ENCODE measurements at places on chromosomes 13 and 19.

GRCh38 chr19:35347171-35347929 is at the start of gene FFAR1:
Gene FFAR1 (plus strand): TSS chr19:35347902. CDS start chr19:35351552, 3,650 bp downstream.
- H3K4me3 ChIP-seq = peak within 1 kb of the TSS; percentile 32
- peaks cover 18% of the 10 kb centered on the region for H3K4me1 ChIP-seq
- peaks cover 46% of the 10 kb centered on the region for H3K27me3 ChIP-seq
- H3K36me3 ChIP-seq = peaks cover 8% of the 10 kb centered on the region
- peak within 1 kb of the TSS; percentile 87 for H3K27ac ChIP-seq

DNA sequence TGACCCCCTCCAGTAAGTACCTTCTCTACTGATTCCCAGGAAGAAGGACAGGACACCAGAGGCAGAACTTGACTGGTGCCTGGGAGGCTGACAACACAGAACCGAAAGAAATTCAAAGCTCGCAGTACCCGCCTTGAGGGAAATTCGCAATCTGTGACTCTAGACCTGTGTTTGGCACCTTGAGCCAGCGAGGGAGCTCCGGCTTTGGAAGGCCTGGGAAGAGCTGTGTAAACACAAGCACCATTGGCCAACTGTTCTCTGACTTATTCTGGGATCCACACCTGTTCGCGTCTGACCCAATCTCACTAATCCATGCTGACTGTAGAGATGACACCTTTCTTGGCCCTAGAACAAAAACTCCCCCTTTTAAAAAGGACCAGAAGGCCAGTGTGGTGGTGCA is 50.7 kb downstream of the CEBPG start:
- no peaks in the 10 kb centered on the region for H3K27me3 ChIP-seq
- H3K36me3 ChIP-seq = no peaks in the 10 kb centered on the region

- peaks cover 35% of the 10 kb centered on the region for H3K27me3 ChIP-seq
- H3K4me1 ChIP-seq = peaks cover 14% of the 10 kb centered on the region
- no peak overlapping the region for H3K27ac ChIP-seq
- H3K36me3 ChIP-seq = peaks cover 2% of the 10 kb centered on the region
Measured at GRCh38 chr19:11201791-11202190, 4.4 kb upstream of the KANK2 start.

- no peaks in the 10 kb centered on the region for H3K36me3 ChIP-seq
- H3K4me1 ChIP-seq = peaks cover 21% of the 10 kb centered on the region
- H3K4me3 ChIP-seq = peak overlapping the region; percentile 56
- no peak for DNase-seq
- no peaks in the 10 kb centered on the region for H3K27me3 ChIP-seq
Measured at GRCh38 chr19:39679791-39680168, 24.1 kb downstream of the LGALS16 start.

- peaks cover 91% of the 10 kb centered on the region for H3K27me3 ChIP-seq
- no peak overlapping the region for H3K4me3 ChIP-seq
- peaks cover 6% of the 10 kb centered on the region for H3K4me1 ChIP-seq
- DNase-seq = no peak
- H3K27ac ChIP-seq = no peak overlapping the region
Measured at GRCh38 chr13:76971215-76971614, 20.7 kb upstream of the CLN5 start.

DNA sequence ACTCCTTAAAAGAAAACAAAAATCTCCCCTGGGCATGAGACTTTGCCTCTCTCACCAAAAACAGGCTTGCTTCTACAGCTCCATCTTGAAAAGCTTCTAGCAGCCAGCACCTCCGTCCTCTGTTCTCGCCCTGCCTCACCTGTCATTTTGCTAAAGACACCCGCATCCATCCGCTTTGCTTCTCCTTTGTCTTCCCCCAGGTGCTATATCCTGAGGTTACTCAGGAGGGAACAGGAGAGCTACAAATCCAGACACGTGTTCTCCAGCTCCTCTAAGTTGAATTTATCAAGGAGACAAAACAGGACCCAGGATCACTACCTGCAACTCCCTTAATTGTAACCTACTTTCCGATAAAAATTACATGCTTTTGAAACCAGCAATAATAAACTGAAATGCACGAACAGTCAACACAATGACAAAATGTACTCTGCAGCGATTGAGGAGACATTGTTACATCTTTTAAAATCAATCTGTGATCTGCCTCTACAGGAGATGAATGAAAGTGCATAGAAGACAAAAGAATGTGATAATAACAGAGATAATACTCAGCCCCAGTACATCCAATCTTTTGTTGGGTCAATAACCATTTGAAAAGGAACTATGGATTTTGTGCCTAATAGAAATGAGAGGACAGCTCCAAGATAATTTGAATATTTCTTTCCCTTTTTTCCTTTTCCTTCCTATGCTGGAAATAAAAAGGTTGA is 221.2 kb downstream of the DCLK1 start:
- no peaks in the 10 kb centered on the region for H3K27me3 ChIP-seq
- no peak for DNase-seq
- no peaks in the 10 kb centered on the region for H3K36me3 ChIP-seq
- H3K27ac ChIP-seq = no peak overlapping the region

- no peak for DNase-seq
- no peaks in the 10 kb centered on the region for H3K4me1 ChIP-seq
- H3K36me3 ChIP-seq = no peaks in the 10 kb centered on the region
Measured at GRCh38 chr19:45657520-45658167, 10.4 kb upstream of the GIPR start.

GRCh38 chr19:30112171-30112570 is 170.1 kb downstream of the URI1 start:
- H3K27me3 ChIP-seq = peaks cover 31% of the 10 kb centered on the region
- H3K27ac ChIP-seq = no peak overlapping the region
- no peaks in the 10 kb centered on the region for H3K4me1 ChIP-seq
- H3K4me3 ChIP-seq = no peak overlapping the region
- no peak for DNase-seq

GRCh38 chr13:31073859-31074718 is 87.6 kb downstream of the HSPH1 start:
- no peaks in the 10 kb centered on the region for H3K4me1 ChIP-seq
- peaks cover 11% of the 10 kb centered on the region for H3K27me3 ChIP-seq
- H3K4me3 ChIP-seq = no peak overlapping the region
- no peak overlapping the region for H3K27ac ChIP-seq
- H3K36me3 ChIP-seq = no peaks in the 10 kb centered on the region

GRCh38 chr13:103540382-103540765 is 474.2 kb upstream of the SLC10A2 start:
- H3K27ac ChIP-seq = no peak overlapping the region
- H3K4me1 ChIP-seq = no peaks in the 10 kb centered on the region
- no peaks in the 10 kb centered on the region for H3K27me3 ChIP-seq
- no peak overlapping the region for H3K4me3 ChIP-seq

- H3K27me3 ChIP-seq = no peaks in the 10 kb centered on the region
- peaks cover 70% of the 10 kb centered on the region for H3K4me1 ChIP-seq
- H3K27ac ChIP-seq = peak overlapping the region; percentile 75
- DNase-seq = no peak
- peak overlapping the region; percentile 29 for H3K4me3 ChIP-seq
- H3K36me3 ChIP-seq = peaks cover 34% of the 10 kb centered on the region
Measured at GRCh38 chr13:73767191-73767741, 366.9 kb downstream of the KLF12 start.

- peak overlapping the region; percentile 94 for H3K27ac ChIP-seq
- no peaks in the 10 kb centered on the region for H3K27me3 ChIP-seq
- DNase-seq = no peak
- peaks cover 83% of the 10 kb centered on the region for H3K36me3 ChIP-seq
- H3K4me1 ChIP-seq = peaks cover 57% of the 10 kb centered on the region
Measured at GRCh38 chr19:49488046-49488862, 846 bp downstream of the RPL13A start.

DNA sequence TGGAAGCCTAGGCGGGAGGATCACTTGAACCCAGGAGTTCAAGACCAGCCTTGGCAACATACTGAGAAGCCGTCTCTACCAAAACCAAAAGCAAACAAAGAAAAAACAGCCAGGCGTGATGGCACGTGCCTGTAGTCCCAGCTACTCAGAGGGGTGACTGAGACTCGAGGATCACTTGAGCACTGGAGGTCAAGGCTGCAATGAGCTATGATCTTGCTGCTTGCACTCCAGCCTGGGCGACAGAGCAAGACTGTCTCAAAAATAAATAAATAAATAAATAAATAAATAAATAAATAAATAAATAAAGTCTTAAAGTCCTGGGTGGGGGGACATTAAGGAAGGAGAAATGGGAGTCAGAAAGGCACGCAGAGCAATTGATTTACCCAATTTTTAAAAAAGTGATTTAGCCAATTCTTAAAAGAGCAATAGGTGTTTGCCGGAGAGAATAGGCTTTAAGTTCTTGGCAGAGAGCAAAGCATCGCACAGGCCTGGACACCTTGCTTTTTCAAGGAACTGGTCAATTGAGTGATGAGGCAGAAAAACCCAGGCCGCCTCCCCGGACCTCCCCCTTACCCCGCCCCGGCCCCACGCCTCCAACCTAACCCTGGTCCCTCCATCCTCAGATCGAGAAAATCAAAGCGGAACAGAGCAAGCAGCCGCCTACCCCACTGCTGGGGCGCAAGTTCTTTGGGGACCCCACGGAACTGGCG is 9.5 kb upstream of the SHKBP1 start:
- no peak overlapping the region for H3K4me3 ChIP-seq
- peaks cover 36% of the 10 kb centered on the region for H3K27me3 ChIP-seq
- no peak for DNase-seq
- H3K36me3 ChIP-seq = peaks cover 2% of the 10 kb centered on the region

GRCh38 chr19:4365791-4366665 is 22.7 kb downstream of the MPND start:
- DNase-seq = no peak
- H3K36me3 ChIP-seq = peaks cover 14% of the 10 kb centered on the region
- no peaks in the 10 kb centered on the region for H3K27me3 ChIP-seq
- peak overlapping the region; percentile 38 for H3K27ac ChIP-seq
- H3K4me3 ChIP-seq = no peak overlapping the region
- H3K4me1 ChIP-seq = peaks cover 24% of the 10 kb centered on the region

GRCh38 chr13:108419768-108420167 is 150.2 kb downstream of the TNFSF13B start:
- no peak overlapping the region for H3K27ac ChIP-seq
- no peaks in the 10 kb centered on the region for H3K36me3 ChIP-seq
- no peaks in the 10 kb centered on the region for H3K4me1 ChIP-seq
- H3K27me3 ChIP-seq = no peaks in the 10 kb centered on the region
- no peak for DNase-seq

DNA sequence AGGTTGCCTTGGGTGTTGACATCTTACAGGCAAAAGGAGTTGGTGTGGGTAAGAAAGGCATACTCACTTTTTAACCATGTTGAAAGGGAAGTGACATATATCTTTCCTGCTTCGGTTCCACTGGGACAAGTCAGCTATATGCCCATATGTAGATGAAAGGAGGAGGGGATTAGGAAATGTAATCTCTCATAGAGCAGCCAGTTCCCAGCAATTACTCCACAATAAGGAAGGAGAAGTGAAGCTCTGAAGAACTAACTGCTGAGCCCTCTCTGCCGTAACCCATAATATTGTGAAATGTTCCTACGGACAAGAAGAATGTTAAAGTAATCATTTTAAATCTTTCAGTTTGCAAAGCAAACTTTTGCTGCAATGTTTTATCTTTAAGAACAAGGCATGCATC is 82.2 kb downstream of the EDNRB start:
- no peak overlapping the region for H3K4me3 ChIP-seq
- H3K36me3 ChIP-seq = no peaks in the 10 kb centered on the region
- H3K27ac ChIP-seq = no peak overlapping the region
- H3K4me1 ChIP-seq = no peaks in the 10 kb centered on the region
- H3K27me3 ChIP-seq = no peaks in the 10 kb centered on the region

DNA sequence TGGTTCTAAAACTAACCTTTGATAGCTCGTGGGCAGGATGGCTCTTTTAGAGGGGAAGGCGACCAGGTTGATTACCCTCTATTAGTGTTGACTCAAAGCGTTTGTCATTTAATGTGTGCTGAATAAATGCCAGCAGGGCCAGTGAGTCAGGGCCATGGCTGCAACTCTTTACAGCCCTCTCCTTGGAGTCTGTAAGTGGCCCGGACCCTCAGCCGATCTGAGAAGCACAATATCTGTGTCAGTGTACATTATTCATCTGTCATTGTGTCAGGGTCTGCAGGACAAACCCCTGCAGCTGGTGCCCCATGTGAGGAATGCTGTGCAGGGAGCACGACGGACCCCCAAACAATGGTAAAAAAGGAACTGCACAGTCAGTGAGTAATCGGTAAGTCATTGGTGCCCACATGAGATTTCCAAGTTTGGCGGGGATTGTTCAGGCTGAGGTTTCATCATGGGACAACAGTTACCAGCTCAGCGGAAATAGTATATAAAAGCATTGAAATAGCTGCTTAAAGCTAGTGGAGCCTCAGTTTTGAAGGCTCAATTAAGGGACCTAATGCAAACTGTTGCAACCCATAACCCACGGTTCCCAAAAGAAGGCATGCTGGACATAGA is 139.1 kb downstream of the ZNF675 start:
- no peak overlapping the region for H3K27ac ChIP-seq
- no peak for DNase-seq
- H3K36me3 ChIP-seq = no peaks in the 10 kb centered on the region

- H3K36me3 ChIP-seq = peaks cover 18% of the 10 kb centered on the region
- peak overlapping the region; percentile 88 for H3K4me3 ChIP-seq
- H3K27ac ChIP-seq = peak overlapping the region; percentile 97
- peak; percentile 84 for DNase-seq
- peaks cover 36% of the 10 kb centered on the region for H3K4me1 ChIP-seq
- no peaks in the 10 kb centered on the region for H3K27me3 ChIP-seq
Measured at GRCh38 chr19:9791552-9792205, 23.1 kb upstream of the ZNF846 start.

GRCh38 chr13:112785483-112785856 is 95.6 kb downstream of the ATP11A start:
- no peak for DNase-seq
- H3K36me3 ChIP-seq = peaks cover 4% of the 10 kb centered on the region
- peaks cover 3% of the 10 kb centered on the region for H3K4me1 ChIP-seq
- H3K27ac ChIP-seq = no peak overlapping the region
- no peaks in the 10 kb centered on the region for H3K27me3 ChIP-seq

GRCh38 chr19:8194528-8195267 is 14.5 kb upstream of the CERS4 start:
- peaks cover 5% of the 10 kb centered on the region for H3K36me3 ChIP-seq
- peaks cover 51% of the 10 kb centered on the region for H3K4me1 ChIP-seq

DNA sequence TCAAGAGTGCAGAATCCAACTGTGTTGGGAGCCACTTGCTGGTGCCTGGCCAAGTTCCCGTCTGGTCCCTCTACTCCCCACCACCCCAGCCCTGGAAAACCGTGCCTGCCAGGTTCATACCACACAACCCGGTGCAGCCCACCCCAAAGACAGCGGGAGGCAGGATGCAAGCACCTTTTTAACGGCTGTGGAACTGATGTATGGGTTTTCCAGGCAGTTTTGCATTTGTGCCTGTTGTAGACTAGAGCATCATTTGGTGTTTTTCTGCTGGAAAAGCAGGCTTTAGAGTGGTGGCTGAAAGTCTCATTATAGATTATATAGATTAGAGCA is 13.5 kb downstream of the TFDP1 start:
- H3K4me3 ChIP-seq = no peak overlapping the region
- H3K27me3 ChIP-seq = no peaks in the 10 kb centered on the region
- DNase-seq = no peak
- H3K36me3 ChIP-seq = peaks cover 5% of the 10 kb centered on the region

- H3K36me3 ChIP-seq = no peaks in the 10 kb centered on the region
- no peak for DNase-seq
- no peaks in the 10 kb centered on the region for H3K4me1 ChIP-seq
- H3K27me3 ChIP-seq = no peaks in the 10 kb centered on the region
Measured at GRCh38 chr13:67519356-67519755, 289.2 kb upstream of the PCDH9 start.
